ENCODE measurements at places on chromosomes 5 and 9.
A peak's percentile ranks its signal among the peaks of the same experiment; 100 is the strongest.

DNA sequence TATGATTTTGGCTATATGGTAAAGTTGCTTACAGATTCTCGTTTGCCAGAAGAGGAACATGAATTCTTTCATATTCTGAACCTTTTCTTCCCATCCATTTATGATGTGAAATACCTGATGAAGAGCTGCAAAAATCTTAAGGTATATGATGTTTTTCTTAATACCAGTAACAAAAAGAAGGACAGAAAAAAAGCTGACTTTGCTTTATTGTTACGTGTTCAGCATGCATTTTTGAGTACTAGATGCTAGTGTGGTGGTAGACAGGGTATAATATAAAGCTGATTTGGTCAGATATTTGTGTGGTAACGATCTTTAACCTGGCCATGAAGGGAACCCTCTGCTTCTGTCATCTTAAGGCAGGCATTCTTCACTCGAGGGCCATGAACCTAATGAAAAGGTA is 13.3 kb downstream of the CNOT8 start:
- no peak for DNase-seq

GRCh38 chr9:22136461-22137096 is 127.5 kb upstream of the CDKN2B start:
- no peak for DNase-seq

- no peak for DNase-seq
These were observed 118.7 kb upstream of the CCNG1 start for GRCh38 chr5:163318707-163319106.

DNA sequence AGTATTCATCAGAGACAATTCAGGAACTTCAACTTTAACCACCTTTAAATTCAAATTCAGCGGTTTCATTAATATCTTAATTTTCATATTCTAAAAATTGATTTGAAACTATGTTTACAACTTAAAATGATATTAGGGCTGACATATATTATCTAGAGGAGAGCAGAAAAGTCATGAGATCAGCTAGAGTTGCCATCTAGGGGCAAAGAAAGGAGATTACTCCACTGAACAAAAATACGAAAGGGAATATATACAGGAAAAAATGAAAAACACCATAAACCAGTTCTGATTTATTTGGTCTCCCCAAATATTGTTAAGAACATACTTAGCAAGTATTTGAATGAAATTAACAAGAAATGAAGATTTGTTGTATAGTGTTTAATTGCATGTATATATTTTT is 946.3 kb downstream of the DTWD2 start:
- DNase-seq, result no peak

GRCh38 chr5:177494346-177495195 is 2.8 kb downstream of the PDLIM7 start:
- peak; percentile 61 for DNase-seq

- no peak for DNase-seq
These were observed 499.8 kb downstream of the RASEF start for GRCh38 chr9:82563094-82563493.

DNA sequence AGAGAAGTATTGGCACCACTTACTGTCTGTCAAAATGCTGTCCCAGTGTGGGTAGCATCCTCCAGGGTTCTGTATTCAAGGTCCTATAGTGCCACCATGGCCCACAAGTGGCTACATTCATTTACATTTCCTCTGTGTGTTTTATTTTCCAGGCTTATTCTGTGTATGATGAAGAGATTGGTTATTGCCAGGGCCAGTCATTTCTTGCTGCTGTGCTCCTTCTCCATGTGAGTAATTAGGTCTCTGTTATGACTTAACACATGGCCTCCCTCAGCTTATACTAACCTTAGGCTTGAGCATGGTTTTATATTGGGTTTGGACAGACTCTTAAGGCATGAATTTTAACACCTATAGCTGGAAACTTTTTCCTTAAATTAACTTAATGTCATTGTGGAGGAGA is 36.7 kb downstream of the GPR21 start:
- no peak for DNase-seq

GRCh38 chr5:132807163-132807838 is 5.8 kb upstream of the SOWAHA start:
- DNase-seq, result peak; percentile 92

- DNase-seq, result no peak
These were observed 58.3 kb downstream of the PTTG1 start for GRCh38 chr5:160479926-160480325.

DNA sequence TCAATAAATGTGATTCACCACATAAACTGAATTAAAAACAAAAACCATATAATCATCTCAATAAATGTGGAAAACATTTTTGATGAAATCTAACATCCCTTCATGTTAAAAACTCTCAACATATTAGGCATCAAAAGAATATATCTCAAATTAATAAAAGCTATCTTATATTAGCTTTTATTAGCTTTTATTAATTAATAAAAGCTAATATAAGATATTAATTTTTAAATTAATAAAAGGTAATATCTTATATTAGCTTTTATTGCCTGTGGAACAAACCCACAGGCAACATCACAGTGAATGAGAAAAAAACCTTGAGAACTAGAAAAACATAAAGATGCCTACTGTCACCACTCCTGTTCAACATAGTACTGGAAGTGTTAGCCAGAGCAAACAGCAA is 338.9 kb upstream of the GRIA1 start:
- no peak for DNase-seq

- no peak for DNase-seq
These were observed 41.7 kb downstream of the ZNF608 start for GRCh38 chr5:124704594-124705284.

DNA sequence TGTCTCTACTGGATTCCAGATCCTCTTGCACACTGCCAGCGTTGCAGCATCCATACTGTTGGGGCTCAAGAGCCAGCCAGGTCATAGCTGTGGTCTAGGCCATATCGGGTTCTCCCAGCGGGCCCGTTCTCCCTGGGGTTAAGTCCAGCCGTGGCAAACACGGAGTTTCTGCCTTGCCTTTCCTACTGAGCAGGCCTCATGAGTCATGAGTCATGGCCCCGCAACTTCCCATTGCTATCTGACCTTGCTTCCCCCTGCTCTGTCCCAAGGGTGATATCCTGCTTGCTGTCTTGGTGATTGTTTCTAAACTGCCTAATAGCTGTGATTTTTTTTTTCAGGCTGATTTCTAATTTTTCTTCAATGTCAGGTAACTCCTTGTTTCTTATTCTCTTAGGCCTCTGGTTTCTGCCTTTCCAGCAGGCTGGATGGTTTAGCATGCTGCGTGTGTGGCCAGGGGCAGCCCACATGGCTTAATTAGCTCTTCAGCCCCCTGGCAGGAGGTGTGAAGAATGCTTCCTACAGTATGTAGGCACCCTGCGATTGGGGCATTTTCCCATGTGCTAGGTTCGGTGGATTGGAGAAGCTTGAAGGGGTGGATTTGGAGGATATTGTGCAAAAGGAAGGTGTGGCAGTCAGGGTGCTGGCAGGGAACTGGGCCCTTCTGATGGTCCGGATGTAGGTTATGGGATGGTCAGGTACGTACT is 18.7 kb downstream of the DAPK1 start:
- DNase-seq, result no peak

GRCh38 chr9:5186416-5187169 is 1.2 kb upstream of the INSL6 start:
- peak; percentile 66 for DNase-seq

DNA sequence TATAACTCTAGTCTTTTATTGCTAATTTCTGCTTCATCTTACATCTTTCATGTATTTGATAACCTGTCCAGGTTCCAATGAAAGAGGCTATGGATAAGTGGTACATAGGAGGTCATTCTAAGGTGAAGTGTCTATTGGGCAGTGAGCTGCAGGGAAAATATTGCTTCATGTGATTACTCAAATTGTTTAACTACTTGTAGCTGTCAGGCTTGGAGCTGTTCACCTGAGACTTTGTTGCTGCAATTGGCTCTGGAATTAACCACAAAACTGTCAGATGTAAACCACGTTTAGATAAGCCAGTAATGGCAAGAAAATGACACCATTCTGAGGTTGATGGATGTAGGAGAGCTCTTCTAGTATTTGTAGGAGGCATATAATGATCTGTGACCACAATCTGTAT is 26.0 kb downstream of the ADAMTSL1 start:
- DNase-seq, result no peak

- no peak for DNase-seq
These were observed 17.5 kb upstream of the CNTLN start for GRCh38 chr9:17117372-17117771.

- DNase-seq, result no peak
These were observed 1647.4 kb upstream of the C9orf72 start for GRCh38 chr9:29220596-29221251.

DNA sequence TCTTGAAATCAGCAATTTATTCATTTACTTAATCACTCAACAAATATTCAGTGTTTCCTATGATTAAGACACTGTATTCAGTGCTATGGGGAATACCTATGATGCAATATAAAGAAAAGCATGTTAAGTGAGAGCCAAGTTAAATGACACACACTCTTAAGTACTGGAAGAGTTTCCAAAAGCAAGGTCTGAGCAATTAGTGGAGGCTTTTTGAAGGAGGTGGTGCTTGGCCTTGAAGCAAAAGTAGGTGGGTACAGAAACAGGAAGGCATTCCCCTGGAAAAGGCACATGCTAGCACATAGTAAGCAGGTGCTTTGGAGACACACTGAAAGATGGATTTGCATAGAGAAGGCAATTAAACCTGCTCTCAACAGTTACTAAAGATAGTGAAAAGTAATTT is 4.0 kb downstream of the TSLP start:
- DNase-seq, result no peak

GRCh38 chr5:148952097-148952867 is 110.6 kb downstream of the SH3TC2 start:
- no peak for DNase-seq

DNA sequence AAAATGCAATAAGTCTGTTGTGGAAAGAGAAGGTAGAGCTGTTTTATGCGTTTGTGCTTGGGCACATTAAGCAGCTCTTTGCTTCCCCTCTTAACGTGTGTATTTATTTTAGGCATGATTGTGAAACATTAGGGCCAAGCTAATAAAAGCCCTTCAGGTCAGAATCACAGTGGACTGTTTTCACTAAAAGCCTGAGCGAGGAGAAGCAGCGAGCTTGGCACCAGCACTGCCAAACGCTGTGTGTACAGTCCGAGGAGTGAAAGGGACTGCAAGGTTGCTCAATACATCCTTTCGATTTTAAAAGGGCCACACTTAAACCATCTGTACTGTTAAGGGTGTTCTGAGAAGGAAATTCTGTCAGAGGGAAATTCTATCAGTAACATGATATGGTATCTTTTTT is 107.2 kb upstream of the CKMT2 start:
- no peak for DNase-seq

- DNase-seq, result peak; percentile 52
These were observed 39.1 kb downstream of the FBN2 start for GRCh38 chr5:128498844-128499455.

DNA sequence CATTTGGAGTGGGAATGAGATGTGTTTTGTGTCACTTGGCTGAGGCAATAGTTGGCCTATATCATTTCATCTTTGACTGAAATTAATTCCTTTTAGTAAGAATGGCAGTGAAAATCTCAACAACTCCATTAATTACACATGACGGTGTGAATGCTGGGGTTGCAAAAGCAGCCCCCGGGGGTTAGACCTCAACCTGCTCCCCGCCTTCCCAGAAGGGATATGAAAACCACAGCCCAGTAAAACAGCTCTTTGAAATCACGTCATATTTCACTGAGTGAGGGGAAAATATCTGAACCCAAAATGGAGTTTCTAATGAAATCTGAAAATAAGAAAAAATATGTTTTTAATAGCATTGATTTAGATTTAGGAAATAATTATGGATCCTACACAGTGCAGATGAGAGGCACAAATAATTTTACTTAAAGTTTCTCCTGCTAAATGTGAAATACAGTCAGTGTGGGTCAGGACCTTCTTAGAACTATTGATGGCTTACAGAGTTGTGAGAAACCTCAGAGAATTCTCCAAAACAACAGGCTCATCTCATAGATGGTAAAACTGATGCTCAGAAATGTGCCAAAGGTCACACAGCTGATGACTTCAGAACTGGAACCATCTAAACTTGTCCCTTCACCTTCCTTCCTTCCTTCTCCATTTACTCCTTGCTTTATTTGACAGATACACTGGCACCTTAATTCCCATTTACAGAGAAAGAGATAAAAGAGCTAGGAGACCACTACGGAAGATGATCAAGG is 96.5 kb downstream of the SPOCK1 start:
- DNase-seq, result no peak

GRCh38 chr9:12856603-12857002 is 81.8 kb downstream of the LURAP1L start:
- DNase-seq, result no peak

Measured in LoVo (cell line).